Kasumi-1 (cell line): ENCODE measurements at places on chromosomes 3 and 15.

DNA sequence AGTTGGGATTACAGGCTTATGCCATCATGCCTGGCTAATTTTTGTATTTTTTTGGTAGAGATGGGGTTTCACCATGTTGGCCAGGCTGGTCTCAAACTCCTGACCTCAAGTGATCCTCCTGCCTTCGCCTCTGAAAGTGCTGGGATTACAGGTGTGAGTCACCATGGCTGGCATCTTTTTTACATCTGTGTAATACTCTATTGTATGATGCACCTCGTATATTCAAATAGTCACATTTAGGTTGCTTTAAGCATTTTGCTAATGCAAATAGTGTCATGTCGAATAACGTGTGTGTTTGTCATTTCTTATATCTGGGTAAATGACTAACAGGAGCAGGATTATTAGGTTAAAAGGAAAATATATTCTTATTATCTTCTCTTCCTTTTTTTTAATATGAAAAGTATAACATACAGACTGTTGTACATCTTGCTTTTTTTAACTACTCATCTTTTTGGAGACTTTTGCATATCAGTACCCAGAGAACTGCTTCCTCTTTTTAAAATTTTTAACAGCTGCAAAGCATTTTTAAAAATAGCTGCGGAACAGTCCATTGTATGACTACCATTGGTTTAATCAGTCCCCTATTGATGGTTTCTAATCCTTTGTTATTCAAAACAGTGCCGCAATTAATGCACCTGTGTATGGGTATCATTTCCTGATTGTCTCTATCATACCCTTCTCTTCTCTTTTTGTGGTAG lies 13.4 kb downstream of the SCAMP5 start:
- DNase-seq: peak; percentile 76

GRCh38 chr3:134406331-134407238 lies 32.3 kb upstream of the AMOTL2 start:
- no peak for DNase-seq

GRCh38 chr15:26713498-26713897 lies 59.4 kb downstream of the GABRB3 start:
- DNase-seq: no peak

GRCh38 chr15:38690719-38691332 lies 126.2 kb upstream of the RASGRP1 start:
- peak; percentile 55 for DNase-seq

DNA sequence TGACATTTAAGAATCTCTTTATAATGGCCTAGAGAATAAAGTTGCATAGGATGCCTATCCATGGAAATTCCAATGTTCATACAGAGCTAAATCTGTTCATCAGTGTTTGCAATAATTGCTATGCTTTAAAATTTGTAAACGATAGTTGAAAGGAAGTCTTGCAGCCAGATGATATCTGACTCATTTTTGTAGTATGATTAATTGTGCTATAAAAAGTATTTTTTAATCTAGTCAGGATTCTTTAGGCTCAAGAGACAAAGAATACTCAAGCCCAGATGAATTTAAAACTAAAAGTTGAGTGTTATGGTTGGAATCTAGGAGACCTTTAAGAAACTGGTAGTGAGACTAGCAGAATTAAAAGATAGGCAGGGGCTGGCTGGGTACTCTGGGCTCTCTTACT lies 50.5 kb downstream of the SUCNR1 start:
- DNase-seq: no peak

DNA sequence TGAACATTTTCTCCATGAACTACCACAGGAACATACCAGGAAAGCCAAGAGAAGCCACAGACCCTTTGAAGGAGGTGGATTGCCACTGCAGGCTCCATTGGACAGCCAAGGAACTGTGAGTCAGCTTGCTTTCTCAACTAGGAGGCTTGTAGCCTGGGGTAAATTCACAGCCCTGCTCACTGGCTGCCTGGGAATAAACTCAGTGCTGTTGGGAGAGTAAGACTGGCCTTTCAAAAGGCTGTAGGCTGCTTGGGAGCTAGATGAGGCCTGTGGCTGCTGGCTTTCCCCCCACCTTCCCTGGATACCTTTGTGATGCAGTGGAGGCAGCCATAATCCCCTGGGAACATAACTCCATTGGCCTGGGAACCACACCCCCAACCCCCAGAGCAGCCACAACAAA lies 223.5 kb upstream of the RBMS3 start:
- DNase-seq: no peak

- DNase-seq: no peak
These were observed 25.8 kb downstream of the P2RY1 start for GRCh38 chr3:152860736-152861135.

DNA sequence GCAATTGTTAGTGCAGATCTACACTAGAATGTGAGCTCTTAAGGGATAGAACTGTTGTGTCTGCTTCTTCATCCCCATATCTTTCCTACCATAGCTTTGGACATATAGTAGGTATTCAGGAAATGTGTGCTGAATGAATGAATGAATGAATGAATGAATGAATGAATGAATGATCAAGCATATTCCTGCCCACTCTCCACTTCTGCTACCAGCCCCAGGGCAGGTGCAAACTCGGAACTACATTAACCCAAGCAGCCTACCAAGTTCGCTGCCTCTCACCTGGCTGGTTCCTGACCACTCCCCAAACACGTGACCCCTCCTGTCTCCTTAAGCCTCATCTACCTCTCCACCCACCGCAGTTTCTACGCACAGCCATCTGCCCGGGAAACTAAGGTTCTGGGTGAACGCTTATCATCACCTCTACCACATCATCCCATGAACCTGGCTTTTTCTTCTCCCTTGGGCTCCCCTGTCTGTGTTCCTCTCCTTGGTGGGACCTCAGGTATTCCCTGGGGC lies 26.8 kb downstream of the PAQR5 start:
- DNase-seq: no peak

GRCh38 chr15:45377609-45378148 lies 665 bp downstream of the GATM start:
- DNase-seq: no peak

- DNase-seq: no peak
These were observed 14.3 kb downstream of the DYNC1LI1 start for GRCh38 chr3:32556332-32556731.

- peak; percentile 64 for DNase-seq
These were observed at the start of gene CD200 for GRCh38 chr3:112333002-112333380. CD200 (plus strand) TSS chr3:112333156; CDS start chr3:112333213, 57 bp downstream.

DNA sequence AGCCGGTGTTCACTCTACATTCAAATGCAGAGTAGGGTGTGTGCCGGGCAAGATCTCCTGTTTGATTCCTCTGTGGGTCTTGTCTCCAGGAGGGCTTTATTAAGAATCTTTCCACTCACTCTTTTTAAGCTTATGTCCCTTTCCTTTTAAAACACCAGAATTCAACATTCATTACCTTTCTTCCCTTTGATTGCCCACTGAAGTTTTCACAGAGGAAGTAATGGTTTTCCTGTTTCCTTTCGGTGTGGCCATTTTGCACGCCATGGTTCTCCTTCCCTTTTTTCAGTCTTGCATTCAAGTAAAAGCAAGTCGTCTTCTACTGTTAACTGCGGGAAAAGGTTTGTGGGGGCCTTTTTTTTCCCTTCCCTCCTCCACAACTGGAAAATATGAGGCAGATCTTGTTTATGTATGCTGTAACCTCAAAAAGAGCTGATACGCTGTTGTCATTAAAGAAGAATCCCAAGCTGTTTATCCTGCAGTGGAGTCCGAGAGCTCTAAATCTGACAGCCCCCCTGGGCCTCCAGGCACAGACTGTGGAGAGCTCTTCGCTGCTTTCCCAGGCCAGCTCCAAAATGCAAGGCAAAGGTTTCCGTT lies 40.5 kb downstream of the FILIP1L start:
- peak; percentile 91 for DNase-seq

- DNase-seq: no peak
These were observed 97.9 kb upstream of the ADAMTSL3 start for GRCh38 chr15:83556068-83556467.

GRCh38 chr3:149879872-149880271 lies 66.9 kb downstream of the RNF13 start:
- DNase-seq: peak; percentile 77

DNA sequence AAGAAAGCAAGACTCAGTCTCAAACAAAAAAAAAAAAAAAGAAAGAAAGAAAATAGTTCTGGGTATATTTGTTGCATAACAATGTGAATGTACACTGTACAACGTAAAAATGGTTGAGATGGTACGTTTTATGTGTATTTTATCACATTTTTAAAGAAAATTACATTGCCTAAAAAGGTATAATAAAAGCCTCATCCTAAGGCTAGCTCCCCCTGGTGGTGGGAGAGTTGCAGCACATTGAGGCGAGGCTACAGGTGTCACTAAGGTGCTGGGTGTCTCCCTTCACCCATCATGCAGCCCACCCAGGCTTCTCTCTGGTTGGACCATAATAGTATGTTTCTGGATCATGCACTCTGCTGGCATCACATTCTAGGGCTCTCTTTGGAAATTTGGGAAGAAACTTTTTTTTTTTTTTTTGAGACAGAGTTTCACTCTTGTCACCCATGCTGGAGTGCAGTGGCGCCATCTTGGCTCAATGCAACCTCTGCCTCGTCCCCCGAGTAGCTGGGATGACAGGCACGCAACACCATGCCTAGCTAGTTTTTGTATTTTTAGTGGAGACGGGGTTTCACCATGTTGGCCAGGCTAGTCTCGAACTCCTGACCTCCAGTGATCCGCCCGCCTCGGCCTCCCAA lies 12.4 kb upstream of the RAB11A start:
- peak; percentile 38 for DNase-seq

DNA sequence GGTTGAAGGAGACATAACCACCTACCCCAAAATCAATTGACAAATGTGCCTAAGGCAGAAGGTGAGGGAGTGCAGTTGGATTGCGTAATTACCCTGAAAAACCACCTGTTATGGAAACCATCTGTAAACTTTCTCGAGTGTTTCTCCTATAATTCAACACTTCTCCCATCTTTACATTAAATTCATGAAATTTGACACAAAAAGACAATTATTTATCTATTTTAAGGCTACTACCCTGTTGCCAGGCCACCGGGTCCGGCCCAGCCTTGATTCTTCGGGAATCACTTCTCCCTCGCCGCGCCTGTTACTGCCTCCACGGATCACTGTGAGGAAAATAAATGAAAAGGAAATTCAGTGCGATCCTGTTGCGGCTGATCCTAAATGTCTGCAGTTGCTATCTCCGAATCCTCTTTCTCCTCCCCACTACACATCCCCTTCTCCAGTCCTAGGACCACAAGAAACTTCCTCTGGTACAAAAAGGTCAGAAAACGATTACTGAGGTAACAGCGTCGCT lies 646 bp downstream of the IQCB1 start:
- peak; percentile 43 for DNase-seq

DNA sequence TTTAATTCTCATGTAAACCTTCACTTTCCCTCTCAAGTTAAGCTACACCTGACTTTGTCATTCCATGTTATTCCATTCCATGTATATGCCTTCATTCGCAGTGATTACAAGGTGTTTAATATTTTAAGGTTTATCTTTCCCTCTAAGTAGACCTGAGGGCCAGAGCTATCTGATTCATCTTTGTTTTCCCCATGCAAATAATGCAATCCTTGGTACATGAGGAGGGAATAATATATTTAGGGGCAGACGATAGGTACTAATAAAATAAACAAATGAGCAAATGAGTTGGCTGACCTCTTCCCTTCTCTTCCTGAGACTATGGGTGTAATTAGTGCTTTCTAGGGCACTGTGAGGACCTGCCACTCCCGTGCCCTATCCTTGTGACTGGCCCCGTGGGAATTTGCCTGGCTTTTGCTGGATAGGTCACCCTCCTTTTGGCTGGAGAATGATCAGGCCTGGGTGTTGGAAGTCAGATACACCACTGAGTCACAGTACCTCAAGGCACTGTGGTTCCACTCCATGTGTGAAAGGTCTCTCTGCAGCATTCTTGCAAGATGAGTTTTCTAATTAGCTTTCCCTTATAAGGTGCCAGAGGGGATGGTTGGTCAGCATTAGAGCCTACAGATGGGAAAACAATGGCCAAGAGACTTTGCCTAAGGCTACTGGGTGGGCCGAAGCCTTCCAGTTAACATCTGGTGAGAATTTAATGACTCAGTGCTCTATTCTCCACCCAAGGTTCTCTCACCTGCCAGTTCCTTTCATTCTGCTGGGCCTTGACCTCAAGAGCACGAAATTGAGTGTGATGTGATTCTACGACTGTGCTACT lies 183.2 kb downstream of the P3H2 start:
- DNase-seq: no peak

DNA sequence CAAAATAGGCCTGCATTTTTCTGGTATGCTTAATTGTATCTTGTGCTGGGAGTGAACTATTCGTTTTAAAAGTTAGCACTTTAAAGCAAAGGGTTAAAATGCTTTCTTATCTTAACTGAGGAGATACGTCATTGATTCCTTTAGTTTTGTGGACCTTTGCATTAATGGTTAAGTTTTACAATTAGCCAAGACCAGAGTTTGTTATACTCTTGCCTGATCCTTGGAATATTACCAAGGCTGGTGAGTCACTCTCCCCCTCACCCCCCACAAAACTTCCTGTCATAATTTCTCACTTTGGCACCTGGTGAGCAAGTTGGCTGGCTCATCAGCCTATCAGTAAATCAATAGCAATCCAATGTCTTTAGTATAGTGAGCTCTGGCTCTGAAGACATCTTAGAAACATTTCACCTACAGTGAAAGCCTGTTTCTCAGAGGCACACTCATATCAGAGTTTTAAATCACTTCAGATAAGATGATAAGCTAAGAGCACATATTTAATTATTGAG lies 26.7 kb downstream of the SLC2A2 start:
- DNase-seq: no peak

DNA sequence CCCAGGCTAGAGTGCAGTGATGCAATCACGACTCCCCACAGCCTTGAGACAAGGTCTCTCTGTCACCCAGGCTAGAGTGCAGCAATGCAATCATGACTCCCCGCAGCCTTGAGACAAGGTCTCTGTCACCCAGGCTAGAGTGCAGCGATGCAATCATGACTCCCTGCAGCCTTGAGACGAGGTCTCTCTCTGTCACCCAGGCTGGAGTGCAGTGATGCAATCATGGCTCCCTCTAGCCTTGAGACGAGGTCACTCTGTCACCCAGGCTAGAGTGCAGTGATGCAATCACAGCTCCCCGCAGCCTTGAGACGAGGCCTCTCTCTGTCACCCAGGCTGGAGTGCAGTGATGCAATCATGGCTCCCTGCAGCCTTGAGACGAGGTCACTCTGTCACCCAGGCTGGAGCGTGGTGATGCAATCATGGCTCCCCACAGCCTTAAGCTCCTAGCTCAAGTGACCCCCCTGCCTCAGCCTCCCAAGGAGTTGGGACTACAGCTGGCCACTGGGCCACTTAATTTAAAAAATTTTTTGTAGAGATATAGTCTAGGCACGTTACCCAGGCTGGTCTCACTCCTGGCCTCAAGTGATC lies 26.1 kb downstream of the TFRC start:
- DNase-seq: no peak

GRCh38 chr15:58232281-58233065 lies 94.3 kb downstream of the AQP9 start:
- DNase-seq: no peak
